ENCODE measurements at places on chromosomes 11 and 22.

- DNase-seq = no peak
These were observed 114.7 kb downstream of the CRYBB2 start for GRCh38 chr22:25334162-25334490.

GRCh38 chr11:102599642-102600261 is 25.4 kb downstream of the MMP20 start:
- DNase-seq = no peak

DNA sequence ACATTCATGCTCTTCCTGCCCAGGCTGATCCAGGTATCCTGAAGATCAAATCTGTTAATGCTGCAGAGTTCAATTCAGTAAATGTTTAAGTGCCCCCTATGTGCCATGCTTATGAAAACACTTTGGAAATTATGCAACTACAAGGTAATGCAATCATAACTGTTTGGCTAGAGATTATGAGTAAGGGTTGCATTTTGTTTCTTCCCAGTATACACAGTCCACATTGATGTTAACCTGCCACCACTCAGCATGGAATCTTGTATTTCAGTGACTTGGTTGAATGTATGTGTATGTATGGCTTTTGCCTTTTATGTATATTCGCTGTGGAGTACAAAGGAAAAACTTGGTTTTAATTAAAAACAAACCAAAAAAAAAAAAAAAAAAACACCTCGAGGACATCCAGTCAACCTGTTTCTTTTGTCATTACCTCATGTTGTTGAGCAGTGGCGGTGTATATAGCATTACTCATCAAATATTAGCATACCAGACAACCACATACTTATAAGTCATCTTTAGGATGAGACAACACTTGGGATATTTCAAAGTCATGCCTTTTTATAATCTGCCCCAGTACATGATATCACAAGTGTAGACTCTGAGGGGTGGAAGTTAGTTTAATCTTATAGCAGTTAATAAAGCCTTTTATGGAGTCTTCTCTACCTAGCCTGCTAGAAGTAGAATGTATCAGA is 86.1 kb upstream of the HORMAD2 start:
- no peak for DNase-seq

DNA sequence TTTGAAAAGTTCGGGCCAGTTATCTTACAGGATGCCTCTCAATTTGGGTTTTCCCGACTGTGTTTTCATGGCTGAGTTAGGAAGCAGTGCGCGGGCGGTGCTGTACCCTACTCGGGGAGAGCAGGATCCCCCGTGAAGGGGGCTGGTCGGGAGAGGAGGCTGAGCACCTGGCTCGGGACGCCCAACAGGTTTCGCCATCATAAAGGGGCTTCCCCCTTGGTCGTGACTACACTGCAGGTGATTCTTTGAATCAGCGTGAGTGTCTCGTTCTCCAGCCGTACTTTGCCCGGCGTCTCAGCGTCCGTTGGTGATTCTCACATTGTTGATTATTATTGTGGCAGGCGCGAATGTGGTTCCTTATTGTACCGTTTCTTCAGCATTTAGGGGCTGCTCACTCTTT is 46.6 kb downstream of the ST14 start:
- no peak for DNase-seq

- no peak for DNase-seq
These were observed 7.1 kb upstream of the FLI1 start for GRCh38 chr11:128686745-128687177.
